ENCODE measurements at places on chromosomes 3 and 15.

- DNase-seq = peak; percentile 51
Observed at GRCh38 chr3:13548696-13549622, at the start of gene FBLN2. TSS of gene FBLN2 (plus strand) at chr3:13549125. CDS start at chr3:13570356, 21,231 bp downstream.

- DNase-seq = no peak
Observed at GRCh38 chr15:77497942-77498361, 77.3 kb downstream of the HMG20A start.

GRCh38 chr15:57364282-57365007, 11.9 kb upstream of the CGNL1 start:
- no peak for DNase-seq

- DNase-seq = no peak
Observed at GRCh38 chr3:8980756-8981257, 17.5 kb upstream of the RAD18 start.

- DNase-seq = no peak
Observed at GRCh38 chr3:10455545-10455914, 49.9 kb downstream of the ATP2B2 start.

- no peak for DNase-seq
Observed at GRCh38 chr3:51683566-51683965, 12.5 kb downstream of the TEX264 start.
